Suprapubic skin (tissue), 4 donors: ENCODE measurements at places on chromosomes 3 and 15. TPM values are rescaled to one million over a fixed set of nuclear protein-coding genes. Genes with fewer than 3 reads are reported as not detected.

DNA sequence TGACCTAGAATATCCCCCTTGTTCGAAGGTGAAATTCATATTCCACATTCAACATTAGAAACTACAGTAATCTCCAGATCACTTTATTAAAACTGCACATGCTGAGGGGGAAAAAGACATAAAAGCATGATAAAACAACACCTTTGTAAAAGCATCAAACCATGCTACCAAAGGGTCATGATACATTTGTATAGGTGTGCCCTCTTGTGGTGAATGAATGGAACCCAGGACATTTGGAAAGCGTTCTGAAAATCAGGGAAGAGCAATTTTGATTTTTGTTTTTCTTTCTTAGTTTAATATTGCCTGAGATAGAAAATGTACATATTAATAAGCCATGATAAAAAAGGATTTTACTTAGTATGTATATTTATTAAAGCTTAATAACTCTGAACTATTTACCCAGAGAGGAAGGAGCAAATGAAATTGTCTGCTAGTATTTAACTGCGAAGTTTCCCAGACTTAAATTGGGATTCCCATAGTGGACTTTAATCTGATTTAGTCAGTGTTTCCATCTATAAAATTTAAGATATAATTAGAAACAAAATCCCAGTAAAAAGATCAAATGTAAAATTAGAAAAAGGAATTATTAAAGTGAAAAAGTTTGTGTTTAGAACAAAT lies 105.8 kb upstream of the ARL6 start:
- no peak for DNase-seq

GRCh38 chr3:8481380-8481779 lies 20.2 kb upstream of the LMCD1 start:
- no peak for DNase-seq

DNA sequence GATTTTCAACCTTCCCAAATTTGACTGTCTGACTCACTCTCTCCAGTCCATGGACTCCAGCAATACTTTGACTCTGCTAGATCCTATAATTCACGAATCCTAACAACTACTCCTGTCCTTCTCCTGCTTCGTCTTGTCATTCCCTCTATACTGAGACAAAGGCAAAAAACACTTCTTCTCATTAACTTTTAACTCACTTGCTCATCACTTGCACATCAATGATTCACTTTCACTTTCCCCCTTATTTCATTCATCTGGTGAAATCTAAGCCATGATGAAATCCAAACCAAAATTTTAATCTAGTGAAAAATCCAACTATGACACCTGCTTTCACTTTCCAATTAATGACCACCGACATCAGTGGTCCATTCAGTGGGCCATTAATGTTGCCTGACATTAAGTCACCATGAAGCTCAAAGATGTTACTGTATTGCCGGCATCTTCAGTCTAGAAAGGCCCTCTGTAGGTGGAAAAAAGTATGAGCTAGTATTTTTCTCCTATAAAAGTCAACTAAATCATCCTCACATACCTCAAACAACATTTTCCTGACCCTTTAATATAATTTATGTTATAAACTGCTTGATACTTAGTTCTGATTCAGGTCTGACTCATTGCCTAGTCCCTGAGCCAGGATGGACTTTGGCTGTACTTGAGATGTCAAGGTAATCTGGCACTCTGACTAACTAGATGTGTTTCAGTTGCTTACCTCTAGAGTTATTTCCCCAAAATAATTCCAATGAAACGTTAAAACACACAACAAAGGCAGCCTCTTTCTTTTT lies 158.6 kb downstream of the CNTN6 start:
- no peak for DNase-seq

The MUC20 gene
- total RNA-seq: 0.81 TPM

DNA sequence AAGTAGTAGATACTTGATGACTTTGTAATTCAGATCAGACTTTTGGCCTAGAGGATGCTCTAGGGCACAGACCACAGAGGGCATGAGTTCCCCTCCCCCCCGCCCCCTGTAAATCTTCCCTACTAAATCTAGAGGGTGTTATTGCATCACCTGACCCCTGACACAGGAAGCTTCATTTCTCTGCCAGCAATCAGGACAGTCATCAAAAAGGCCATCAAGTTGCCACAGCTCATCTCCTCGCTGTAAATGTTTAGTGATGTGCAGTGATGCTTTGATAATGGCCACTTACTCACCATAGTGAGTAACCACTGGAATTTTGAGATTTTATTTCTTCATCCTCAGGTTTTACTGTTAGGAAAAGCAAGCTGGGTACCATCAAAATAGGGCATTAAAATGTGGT lies 289.2 kb upstream of the CHRM5 start:
- no peak for DNase-seq

- DNase-seq: no peak
Observed at GRCh38 chr3:14154276-14154675, 24.1 kb downstream of the XPC start.

The LRRC34 gene
- total RNA-seq: 0.89 TPM

The WDR72 gene
- 3.5 TPM for total RNA-seq

DNA sequence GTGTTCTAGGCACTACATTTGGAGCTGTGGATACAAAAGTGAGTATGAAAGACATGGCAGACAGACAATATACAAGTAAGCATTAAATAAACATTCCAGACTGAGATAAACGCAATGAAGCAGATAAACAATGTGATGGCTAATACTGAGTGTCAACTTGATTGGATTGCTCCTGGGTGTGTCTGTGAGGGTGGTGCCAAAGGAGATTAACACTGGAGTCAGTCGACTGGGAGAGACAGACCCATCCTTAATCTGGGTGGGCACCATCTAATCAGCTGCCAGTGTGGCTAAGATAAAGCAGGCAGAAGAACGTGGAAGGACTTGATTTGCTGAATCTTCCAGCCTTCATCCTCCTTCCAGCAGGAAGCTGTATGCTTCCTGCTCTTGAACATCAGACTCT lies 77.2 kb downstream of the CADPS start:
- DNase-seq: no peak

DNA sequence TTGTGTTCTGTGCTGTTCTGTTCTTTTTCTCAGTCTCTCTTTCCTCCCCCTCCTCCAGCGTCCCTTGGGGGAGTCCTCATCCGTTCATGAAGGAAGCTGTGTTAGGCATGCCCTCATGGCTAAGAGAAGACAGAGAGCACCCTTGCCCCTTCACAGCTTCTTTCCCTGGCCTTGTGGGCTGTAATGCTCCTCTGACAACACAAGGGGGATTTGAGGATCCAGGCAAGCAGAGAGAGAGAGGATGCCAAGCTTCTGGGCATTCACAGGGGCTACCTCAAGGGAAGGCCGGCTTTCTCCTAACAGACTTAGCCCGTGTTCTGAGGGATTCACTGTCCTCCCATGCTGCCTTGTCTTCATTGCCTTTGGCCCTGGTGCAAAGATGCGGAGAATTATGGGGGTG lies 389.5 kb downstream of the LRTM1 start:
- no peak for DNase-seq

The CCR8 gene
- not detected for total RNA-seq

DNA sequence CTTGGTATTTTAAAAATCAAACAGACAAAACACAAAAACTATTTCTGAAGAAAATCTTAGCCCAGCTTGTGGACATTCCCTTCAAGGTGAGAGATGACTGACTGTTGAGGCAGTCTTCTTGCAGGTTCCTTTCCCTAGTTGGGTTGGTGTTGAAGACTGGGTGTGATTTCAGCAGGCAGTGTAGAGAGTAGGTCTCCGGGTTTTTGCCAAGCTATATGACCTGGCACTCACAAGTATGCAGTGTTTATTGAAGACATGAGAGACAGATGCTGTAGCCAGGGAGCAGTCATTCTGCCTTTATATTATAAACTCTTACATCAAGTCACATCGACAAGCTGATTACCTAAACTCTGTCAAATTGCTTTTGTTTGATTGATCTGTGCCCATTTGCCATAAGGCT lies 17.5 kb downstream of the SENP8 start:
- no peak for DNase-seq
